ENCODE measurements at places on chromosomes 7 and 10. TPM values are rescaled to one million over a fixed set of nuclear protein-coding genes. Genes with fewer than 3 reads are reported as not detected.

GRCh38 chr10:61355211-61355610, 98.0 kb downstream of the TMEM26 start:
- no peak for ATAC-seq

GRCh38 chr10:22780474-22780885, 66.1 kb upstream of the PIP4K2A start:
- ATAC-seq: peak; percentile 51

DNA sequence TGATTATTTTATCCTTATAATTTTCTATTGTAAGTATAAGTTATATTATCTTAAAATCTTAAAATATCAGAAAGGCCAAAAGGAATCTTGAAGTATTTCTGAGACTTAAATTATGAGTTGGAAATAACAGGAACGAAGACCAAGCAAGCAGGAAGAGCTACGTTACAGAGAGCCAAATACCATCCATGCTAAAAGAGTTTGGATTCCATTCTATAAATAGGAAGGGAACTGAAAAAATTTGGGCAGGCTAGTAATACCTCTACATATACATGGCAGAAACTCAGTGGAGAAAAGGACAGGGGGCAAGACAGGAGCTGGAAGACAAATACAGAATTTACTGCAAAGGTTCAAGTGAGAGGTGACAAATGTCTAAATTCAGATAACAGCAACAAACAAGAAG, 16.7 kb downstream of the ITGB1 start:
- no peak for ATAC-seq

GRCh38 chr7:30930621-30931020, 19.0 kb downstream of the AQP1 start:
- ATAC-seq: peak; percentile 78

- no peak for ATAC-seq
Measured at GRCh38 chr10:46292573-46293023, 5.8 kb downstream of the ANTXRL start.

DNA sequence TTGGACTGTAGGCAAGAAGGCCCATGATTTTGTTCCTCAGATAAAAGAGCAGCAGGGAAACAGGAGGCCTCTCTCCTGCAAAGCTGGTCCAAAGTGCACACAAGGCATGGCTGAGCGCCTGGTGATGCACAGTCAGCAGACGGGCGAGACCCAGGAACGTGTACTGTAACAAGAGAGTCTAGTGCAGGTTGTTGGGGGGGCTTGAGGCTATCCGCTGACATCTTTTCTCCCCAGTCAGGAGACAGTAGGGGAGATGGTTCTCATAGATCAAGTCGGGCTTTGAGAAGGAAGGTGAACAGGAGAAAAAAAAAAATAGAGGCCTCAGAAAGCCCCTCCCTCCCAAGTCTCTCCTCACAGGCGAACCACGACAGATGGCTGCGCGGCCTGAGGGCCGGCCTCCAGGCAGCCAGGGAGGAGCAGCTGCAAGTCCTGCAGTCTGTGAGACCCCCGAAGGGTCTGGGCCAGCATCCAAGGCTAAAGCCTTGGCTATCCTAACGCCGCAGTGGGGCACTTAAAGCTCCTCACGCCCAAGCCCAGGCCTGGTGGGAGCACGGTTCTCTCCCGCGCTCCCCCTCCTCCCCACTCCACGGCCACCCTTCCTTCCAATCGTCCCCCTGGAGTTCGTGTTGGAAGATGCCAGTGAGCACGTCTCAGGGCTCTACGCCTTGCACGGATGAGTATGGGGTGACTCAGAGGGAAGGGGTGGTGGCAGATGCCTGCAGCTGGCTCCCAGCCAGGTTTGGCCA, 68.3 kb downstream of the PRKAG2 start:
- ATAC-seq: no peak

- peak; percentile 37 for ATAC-seq
Measured at GRCh38 chr7:107742678-107743566, 1.0 kb upstream of the CBLL1 start.

DNA sequence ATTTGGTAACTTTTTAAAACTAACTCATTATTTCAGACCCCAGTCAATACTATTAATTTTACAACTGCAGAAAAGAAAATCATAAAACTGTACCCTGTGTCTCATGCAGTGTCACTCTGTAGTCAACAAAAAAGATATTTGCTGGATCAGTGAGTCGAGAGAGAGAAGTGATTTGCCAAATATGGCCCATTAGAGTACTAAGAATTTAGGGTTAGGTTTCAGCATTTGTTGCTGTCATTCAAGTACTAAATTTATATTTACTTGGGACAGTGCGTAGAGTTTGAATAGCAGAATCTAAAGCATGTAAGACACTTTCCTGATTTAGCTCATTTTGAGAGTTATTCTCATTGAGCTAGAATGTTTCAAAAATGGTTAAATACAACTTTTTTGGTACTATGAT, 38.9 kb downstream of the CACNA2D1 start:
- ATAC-seq: no peak

GRCh38 chr10:52706332-52707070, 66.1 kb downstream of the MBL2 start:
- ATAC-seq: no peak

DNA sequence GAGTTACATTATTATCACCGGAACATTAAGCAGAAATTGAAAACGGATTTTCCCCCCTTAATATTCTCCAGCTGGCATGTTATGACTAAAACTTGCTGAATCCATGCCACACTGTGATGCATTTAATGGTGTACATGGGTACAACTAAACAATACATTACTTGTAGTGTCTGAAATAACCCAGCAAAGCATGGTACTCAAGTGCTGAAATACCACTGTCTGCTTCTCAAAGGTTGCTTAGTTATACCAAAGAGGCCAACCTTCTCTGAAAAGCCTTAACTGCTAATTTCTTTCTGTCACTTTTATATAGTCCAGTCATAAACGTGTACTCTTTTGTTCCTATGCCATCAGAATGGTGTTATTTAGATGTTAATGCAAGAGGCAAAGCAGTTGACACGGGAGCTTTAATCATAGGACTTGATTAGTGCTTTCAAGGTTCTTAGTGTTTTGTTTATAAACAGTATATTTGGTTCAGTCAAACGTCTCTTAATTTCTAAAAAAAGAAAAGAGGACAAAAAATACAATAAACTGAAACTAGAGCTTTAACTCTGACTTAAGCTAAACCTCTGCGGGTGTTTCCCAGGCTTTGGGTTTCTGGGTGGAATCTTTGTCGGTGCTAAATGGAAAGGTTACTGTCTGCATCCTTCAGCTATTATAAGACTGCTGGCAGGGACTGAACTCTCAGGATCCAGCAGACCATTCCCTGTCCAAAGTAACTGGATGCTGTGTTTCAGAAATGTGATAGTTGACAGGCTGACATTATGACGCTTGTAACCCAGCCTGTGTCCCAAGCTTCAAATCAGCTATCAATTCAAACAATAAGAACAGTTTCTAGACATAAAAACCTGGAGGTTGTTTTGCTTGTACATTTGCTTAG, 202.6 kb downstream of the PPP1R3A start:
- peak; percentile 38 for ATAC-seq

DNA sequence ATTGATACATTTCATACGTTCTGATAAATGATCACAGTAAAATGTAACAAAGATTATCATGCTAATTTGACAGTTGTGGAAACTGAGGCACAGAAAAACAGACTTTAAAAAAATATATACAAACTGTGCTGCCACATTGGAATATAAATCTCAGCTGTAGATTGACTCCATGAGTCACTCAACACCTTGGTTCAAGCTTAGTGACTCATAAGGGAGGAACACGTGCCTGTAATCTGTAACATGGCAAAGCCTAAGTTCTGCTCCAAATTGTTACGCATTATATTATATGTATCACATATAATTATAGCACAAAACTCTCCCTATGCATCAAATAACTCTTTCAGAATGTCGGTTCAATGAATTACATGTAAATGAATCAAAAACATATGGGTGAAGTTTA, 1047.5 kb downstream of the GATA3 start:
- no peak for ATAC-seq

- ATAC-seq: no peak
Measured at GRCh38 chr10:132550366-132551092, 12.9 kb downstream of the INPP5A start.

- no peak for ATAC-seq
Measured at GRCh38 chr10:108241166-108241565, 1076.7 kb upstream of the SORCS1 start.

DNA sequence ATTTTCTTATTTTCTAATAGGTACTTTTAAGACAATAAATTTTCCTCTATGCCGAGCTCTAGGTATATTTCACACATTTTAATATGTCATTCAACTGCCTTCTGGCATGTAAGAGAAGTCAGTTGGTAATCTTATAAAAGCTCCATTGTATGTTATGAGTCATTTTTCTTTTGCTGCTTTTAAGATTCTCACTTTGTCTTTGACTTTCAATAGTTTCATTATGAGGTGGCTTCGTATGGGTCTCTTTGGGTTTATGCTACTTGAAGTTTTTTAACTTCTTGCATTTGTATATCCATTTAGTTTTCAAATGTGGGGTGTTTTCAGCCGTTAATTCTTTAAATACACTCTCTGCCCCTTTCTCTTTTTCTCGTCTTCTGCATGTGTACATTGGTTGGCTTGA, 80.5 kb downstream of the ABCA13 start:
- no peak for ATAC-seq

DNA sequence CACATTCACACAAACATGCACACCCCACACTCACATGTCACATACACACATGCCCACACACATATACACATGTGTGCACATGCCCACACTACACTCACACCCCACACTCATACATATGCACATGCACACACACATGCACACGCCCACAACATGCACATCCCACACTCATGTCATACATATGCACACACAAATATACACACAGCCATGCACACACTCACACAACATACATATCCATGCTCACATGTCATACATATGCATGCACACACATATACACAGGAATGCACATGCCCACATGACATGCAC, 219.8 kb downstream of the DNAJB6 start:
- no peak for ATAC-seq

GRCh38 chr10:74120911-74121310, 29.7 kb downstream of the AP3M1 start:
- no peak for ATAC-seq

- no peak for ATAC-seq
Measured at GRCh38 chr7:163298-163695, 29.1 kb upstream of the FAM20C start.

- no peak for ATAC-seq
Measured at GRCh38 chr7:143261901-143262300, 1.3 kb upstream of the GSTK1 start.

DNA sequence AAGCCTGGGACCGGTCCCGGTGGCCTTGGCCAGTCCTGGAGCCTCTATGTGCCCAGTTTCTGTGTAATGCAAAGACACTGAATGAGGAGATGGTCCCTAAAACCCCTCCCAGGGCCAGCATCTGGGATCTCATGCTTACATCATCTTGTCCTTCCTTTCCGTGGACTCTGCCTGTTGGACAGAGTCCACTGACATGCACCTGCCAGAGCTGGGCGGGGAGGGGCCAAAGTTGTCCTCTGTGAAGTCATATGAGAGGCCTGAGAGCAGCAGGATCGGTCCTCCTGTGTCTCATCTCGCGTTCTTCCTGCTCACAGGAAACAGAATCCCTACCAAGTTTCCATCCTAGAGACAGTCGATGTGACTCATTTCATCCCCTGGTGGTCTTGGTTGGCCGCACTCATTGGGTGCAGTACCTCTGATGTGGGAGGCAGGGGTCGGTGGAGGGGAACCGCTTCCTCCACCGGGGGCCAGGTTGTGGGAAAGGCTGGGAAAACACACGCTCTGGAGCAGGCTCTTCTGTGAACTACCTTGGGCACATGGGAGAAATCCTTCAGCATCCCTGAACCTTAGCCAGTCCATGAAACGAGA, 389.6 kb upstream of the PODXL start:
- no peak for ATAC-seq

DNA sequence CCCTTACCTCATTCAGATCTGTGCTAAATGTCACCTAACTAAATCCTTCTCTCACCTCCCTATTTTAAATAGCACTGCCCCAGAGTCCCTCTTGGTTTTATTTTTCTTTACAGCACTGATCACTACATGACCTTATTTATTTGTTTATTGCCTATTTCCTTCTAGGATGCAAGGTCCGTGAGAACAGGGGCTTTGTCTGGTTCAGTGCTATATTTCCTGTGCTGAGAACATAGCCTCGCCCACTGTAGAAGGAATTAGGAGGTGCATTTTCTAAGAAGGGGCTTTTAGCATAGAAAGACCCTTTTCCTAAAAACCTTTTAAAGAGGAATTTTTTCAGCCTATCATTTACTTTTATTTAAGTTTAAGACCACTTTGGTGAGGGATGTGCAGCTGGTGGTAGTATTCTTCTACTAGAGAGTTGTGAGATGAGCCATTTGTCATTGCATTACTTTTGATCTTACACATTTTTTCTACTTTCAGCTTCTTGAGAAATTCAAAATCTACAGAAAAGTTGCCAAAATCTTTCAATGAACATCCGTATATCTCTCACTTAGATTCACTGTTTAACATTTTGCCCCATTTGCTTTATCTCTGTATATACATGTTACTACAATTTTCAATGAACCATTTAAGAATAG, 13.5 kb upstream of the PCGF5 start:
- ATAC-seq: no peak

Gene SH2D4B
- total RNA-seq: 0.44 TPM

Gene UTF1
- total RNA-seq: 0.68 TPM

Gene PTPRZ1
- 40.0 TPM for total RNA-seq

Gene FXYD4
- not detected for total RNA-seq

Gene CTBP2
- total RNA-seq: 42.6 TPM

All from motor neuron (in vitro differentiated cells).